ENCODE measurements at places on chromosomes 7 and 10. TPM values are rescaled to one million over a fixed set of nuclear protein-coding genes. Genes with fewer than 3 reads are reported as not detected.

GRCh38 chr7:83060218-83060617 is 102.5 kb downstream of the PCLO start:
- no peak for DNase-seq

- DNase-seq: no peak
Measured at GRCh38 chr7:87056346-87056745, 3.1 kb downstream of the ELAPOR2 start.

DNA sequence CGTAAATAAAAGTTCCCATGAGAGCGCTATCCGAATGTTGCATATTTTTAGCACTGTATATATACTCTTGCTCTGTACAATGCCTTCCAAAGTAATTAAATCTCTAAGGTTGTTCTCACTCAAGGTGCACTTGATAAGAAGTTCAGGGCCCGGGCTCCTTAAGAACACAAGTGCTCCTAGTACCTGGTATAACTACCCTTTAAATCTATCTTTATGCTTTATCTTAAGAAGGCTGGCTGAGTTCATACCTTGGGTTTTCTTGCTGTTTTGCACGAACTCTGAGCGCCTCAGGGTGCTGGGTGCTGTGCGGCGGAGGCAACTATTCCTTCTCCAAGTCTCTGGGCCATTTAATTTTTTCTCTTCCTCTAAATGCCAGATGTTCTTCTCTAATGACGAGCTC is 80.4 kb downstream of the DNMBP start:
- DNase-seq: no peak

SFRP5 gene
- total RNA-seq: 2.7 TPM

DNA sequence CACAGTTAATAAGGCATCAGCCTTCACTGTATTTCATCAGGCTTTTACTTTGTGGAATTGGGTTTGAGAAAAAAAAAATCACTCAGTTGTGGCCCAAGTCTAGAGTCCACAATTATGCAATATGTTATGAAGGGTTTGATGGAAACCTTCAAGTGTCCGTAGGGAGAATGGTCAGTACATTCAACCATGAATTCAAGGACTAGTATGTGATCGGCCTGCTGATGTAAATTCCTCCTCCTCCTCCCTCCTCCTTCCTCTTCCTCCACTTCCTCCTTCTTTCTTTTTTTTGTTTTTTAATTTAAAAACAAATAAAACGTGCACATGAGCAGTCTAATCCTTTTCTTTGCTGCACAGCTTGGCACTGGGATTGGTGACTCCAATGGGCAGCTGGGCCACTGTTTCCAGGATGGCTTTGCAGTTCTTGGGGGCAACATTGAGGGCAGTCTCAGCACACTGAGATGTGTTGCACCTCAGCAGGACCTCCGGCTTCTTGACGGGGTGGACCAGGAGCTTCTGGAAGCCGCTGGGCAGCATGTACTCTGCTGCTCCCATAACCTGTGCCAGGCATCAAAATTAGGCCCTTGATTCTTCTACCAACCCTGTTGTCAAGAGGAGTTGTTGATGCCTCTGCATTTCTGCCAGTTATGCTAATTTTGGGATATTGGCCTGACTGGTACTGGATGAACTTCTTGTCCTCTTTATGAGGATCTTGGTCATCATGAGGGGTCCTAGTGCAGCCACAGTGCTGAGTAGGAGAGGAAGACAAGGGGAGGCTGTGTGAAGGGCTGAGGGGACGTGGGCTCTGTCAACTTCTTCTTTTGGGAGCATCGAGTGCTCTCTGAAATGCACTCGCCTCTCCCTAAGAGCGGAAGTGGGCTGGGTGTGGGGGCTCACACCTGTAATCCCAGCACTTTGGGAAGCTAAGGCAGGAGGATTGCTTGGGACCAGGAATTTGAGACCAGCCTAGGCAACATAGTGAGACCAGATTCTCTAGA is 9.3 kb upstream of the IL2RA start:
- DNase-seq: no peak

DNA sequence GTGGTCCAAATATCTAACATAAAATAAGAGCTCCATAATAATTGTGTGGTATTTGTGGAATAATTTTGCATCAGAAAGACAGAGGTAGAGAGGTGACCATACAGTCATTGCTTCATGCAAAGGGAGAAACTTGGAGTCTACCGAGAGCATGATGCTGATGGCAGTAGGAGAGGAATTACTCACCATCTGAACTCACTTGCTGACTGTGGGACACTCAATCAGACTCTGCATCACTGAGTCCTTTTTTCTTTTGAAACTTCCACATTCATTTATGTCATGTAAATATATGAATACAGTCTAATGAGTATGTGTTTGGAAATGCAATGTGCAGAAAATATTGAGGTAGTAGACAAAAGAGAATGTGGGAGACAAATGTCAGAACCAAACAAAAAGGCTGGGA is 933.8 kb downstream of the REEP3 start:
- DNase-seq: no peak

GRCh38 chr10:100469756-100470155 is 6.9 kb downstream of the WNT8B start:
- DNase-seq: no peak

DNA sequence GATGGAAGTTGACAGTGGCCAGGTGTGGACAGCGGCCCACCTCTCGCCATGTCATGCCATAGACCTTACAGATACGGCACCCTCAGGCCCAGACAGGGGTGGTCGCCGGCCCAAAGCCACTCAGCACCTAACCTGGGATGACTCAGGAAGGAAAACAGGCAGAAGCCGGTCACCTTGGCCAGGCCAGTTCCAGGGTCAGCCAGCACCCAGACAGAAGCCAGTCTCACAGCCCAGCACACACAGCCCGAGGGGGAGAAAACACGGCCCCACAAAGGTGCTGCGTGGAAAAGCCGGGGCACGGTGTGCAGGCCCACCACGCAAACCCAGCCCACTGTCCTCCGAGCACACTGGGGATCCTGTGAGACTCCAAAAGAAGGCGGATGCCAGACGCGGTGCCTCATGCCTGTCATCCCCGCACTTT is 95.2 kb upstream of the DNAAF5 start:
- DNase-seq: no peak

DNA sequence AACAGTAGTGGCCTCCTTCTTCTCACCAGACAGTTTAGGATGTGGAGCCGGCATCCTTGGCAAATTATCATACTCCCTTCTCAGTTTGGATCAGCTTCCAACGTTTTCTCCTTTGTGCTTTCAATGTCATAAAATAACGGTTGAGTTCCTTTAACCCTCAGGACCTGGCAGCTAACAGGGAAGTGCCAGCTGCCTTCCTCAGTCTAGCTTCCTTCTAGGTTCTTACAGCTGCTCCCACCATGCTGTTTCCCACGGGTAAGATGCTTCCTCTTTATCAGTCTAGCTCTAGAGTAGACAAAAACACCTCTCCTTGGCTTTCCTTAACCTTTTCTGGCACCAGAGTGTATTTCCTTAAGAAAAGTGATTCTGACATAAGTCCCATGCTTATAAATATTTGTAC is 33.2 kb downstream of the BLVRA start:
- DNase-seq: no peak
